ENCODE measurements at places on chromosomes 2 and 18.

GRCh38 chr2:228181098-228182019 is at the start of gene SPHKAP:
SPHKAP (minus strand) TSS chr2:228181687; CDS start chr2:228181598, 89 bp downstream.
- no peak for DNase-seq

- DNase-seq: no peak
Observed at GRCh38 chr2:211270257-211270656, 713.9 kb downstream of the CPS1 start.

- no peak for DNase-seq
Observed at GRCh38 chr2:109346601-109347228, 217.7 kb downstream of the SH3RF3 start.

DNA sequence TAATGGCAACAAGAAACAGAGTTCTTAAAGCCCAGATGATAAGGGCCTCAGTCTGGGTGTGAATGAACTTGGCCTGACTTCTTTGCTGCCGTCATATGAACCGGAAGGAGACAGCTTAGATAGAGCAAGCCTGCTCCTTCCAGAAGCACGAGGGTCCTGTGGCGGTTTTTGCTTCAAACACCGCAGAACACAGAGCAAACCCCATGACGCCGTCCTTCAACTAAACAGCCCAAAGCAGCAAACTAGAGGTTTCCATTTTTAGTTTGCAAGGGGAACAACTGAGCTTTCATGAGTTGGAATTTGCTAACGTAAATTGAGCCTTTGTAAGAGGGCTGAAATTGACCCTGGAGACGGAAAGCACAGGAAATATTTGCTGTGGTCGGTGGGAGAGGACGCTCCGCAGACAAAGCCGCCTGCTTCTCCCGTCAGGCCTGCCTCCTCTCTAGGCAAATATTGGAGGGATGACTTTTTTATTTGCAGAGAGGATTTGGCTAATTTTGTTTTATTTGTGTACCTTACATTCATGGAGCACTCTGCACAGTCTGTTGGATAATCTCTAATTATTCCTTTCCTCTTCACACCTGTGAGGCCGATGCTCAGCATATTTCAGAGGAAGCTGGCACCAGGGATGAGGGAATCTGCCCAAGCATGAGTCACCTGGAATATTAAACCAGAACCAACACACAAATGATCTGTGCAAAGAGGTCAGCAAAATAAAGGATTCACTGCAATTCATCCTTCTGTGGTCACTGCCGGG is 134.0 kb upstream of the NCK2 start:
- no peak for DNase-seq

- no peak for DNase-seq
Observed at GRCh38 chr2:121003391-121003790, 267.7 kb downstream of the GLI2 start.

GRCh38 chr18:36460854-36461253 is 163.3 kb downstream of the FHOD3 start:
- no peak for DNase-seq

- no peak for DNase-seq
Observed at GRCh38 chr2:120285056-120285455, 32.4 kb downstream of the RALB start.

- DNase-seq: no peak
Observed at GRCh38 chr2:190718652-190719526, 70.0 kb downstream of the NAB1 start.

DNA sequence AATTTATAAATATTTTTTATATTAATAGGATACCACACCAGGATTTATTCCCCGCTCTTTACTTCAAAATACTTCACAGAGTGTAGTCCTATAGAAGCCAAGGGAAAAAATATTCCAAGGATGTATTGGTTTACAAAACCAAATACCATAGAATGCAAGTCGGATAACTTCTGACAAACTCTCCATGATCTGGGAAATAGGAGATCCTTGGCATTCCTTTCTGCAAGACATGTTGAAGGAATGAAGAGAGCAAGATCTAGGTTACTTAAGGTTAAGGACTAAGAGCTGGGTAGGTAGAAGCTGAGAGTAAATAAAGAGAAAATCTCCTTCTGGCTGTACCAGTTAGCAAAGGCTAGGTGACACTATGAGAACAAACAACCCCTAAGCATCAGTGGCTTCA is 141.2 kb downstream of the LRATD1 start:
- DNase-seq: no peak
